ENCODE measurements at places on chromosomes 1 and 21.

DNA sequence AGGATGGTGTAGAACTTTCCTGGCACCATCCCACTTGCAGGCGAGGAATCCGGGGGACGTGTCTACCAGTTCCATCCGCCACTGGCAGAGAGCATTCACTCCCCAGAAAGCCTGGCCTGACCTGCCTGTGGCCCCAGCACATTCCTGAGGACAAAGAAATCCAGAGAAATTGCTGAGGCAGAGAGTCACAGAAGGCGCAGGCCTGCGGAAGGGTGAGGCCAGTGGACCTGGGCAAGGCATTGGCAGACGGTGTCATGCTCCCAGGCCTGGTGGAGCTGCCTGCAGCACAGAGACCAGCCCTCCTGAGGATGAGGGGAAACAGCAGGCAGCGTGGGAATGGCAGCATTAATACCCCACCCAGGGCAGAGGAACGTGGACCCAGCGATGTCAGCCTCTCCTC, 81.2 kb upstream of the F3 start:
- no peak for DNase-seq

- DNase-seq = no peak
Measured at GRCh38 chr1:174039027-174039426, 16.9 kb upstream of the RC3H1 start.

DNA sequence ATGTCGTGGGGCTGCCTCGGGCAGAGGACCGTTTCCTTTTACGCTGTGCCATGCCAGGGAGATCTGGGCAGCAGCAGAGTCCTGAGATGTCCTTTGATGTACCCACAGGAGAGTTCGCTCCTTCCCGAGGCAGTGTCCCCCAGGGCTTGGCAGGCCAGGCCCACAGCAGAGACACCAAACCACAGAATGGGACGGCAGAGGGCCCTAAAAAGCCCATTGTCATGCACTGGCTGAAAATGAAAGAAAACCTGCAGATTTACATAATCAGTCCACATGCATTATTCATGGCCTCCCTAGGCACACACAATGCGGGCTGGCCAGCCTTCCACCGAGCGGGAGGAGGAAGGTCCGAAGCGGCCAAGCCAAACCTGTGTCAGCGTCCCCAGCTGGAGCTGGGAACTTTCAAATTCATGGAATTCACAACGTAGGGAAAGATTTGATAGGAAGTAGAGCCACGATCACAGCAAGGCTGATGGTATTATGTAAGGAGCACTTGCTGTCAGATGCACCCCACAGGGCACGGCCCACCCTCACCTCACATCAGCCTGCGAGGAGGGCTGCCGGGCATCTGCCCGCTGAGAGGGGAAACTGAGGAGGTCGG, 25.3 kb upstream of the EFHD2 start:
- peak; percentile 34 for DNase-seq

DNA sequence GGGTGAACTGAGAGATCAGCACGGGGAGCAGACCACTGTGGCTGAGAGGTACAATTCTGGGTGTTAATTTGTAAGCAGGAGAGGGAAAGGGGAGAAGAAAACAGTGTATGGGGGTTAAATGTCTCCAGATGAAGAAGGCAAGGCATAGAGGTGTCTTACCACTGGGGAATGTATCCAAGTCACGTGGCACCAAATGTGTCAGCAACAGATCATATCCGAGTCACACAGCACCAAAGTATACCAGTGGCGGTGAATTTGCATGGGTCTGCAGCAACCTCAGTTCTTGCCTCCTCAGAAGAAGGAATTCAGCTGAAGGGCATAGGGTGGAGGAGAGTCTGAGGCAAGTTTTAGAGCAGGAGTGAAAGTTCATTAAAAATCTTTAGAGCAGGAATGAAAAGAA, 21.2 kb upstream of the SYCP1 start:
- no peak for DNase-seq

DNA sequence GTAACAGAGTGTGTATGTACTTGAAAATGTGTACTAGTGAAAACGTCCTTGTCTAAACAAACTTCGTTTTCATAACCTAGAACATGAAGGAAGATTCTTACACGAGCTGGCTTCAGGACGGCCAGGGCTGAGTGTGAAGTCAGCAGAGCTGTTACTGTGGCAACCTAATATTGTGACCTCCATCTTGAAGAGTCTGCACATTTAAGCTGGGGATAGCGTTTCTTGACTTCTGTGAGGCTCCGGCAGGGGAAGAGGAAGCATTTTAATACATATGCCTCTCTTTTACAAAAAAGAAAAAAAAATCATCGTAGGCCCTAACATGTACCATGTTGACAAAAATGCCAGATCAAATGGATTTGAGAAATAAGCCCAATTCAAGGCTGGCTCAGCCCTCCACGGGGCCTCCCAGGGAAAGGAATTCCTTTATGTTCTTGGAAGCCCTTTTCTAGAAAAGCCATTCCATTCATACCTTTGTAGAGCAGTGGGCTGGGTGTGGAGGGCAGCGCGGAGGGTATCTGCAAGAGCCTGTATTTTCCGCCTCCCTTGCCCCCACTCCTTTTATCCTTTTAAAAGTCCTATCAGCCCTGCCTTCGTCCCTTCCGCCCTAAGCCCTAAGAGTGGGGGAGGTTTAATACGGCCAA, 51.1 kb downstream of the SIM2 start:
- no peak for DNase-seq

GRCh38 chr1:93616996-93617669, 64.5 kb downstream of the BCAR3 start:
- no peak for DNase-seq

GRCh38 chr1:38050397-38051078, 3.9 kb upstream of the POU3F1 start:
- no peak for DNase-seq

DNA sequence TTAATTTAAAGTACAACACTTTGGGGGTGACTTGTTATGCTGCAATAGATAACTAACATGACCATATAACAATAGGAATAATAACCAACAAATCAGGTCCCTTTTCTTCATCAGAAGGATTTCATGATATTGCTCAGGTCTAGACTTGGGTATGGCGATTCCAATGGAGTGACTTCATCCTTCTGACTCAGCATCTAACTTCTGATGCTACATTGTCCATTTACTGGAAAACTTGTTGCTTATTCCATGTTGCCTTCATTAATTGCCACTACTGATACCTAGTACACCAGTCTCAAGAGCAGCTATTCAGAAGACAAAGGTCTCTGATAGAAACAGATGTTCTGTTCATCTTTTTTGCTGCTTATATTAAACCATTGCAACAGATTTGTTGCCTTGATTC, 324.3 kb downstream of the TGFB2 start:
- no peak for DNase-seq

DNA sequence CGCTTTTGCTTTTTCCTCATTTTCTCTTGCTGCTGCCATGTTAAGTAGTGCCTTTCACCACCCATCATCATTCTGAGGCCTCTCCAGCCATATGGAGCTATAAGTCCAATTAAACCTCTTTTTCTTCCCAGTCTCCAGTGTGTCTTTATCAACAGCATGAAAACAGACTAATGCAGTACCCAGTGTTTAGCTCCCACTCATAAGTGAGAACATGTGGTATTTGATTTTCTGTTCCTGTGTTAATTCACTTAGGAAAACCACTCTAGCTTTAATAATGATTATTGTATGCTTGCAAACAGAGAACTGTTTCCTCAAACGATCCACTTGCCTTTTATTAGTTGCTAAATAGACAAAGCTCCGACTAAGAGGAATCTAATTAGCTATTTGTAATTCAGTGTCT, 43.3 kb downstream of the IL23R start:
- DNase-seq = no peak

GRCh38 chr1:18644446-18644845, 13.8 kb downstream of the PAX7 start:
- DNase-seq = no peak

Data from inflammatory macrophage treated with lipopolysaccharide for 1 hour (primary cell).